ENCODE measurements at places on chromosomes 1 and 21. TPM values are rescaled to one million over a fixed set of nuclear protein-coding genes. Genes with fewer than 3 reads are reported as not detected.

TMEM69 gene
- 13.8 TPM for polyA plus RNA-seq

SELL gene
- 25.4 TPM for polyA plus RNA-seq

ELF3 gene
- polyA plus RNA-seq = 2.2 TPM

OXCT2 gene
- polyA plus RNA-seq = 0.19 TPM

CFHR1 gene
- not detected for polyA plus RNA-seq

CYP4B1 gene
- 16.4 TPM for polyA plus RNA-seq

MYBPH gene
- polyA plus RNA-seq = not detected

ZNF683 gene
- polyA plus RNA-seq = 0.46 TPM

DDR2 gene
- 1.9 TPM for polyA plus RNA-seq

NPL gene
- 35.0 TPM for polyA plus RNA-seq

KISS1 gene
- polyA plus RNA-seq = not detected

CR1 gene
- 0.44 TPM for polyA plus RNA-seq

OR2G6 gene
- polyA plus RNA-seq = not detected

PUSL1 gene
- 12.8 TPM for polyA plus RNA-seq

ITLN1 gene
- 15.7 TPM for polyA plus RNA-seq

NOS1AP gene
- 0.40 TPM for polyA plus RNA-seq

ST6GALNAC5 gene
- 0.79 TPM for polyA plus RNA-seq

TTLL7 gene
- polyA plus RNA-seq = 2.6 TPM

REG4 gene
- polyA plus RNA-seq = 16.7 TPM

SPATA46 gene
- polyA plus RNA-seq = not detected

AMPD1 gene
- polyA plus RNA-seq = not detected

GPR52 gene
- polyA plus RNA-seq = not detected

RAB42 gene
- 5.7 TPM for polyA plus RNA-seq

MIXL1 gene
- not detected for polyA plus RNA-seq

KANK4 gene
- polyA plus RNA-seq = 1.9 TPM

Measured in adipose tissue (tissue), 3 donors.